Mucosa of gallbladder (tissue), 1 donor: ENCODE measurements at places on chromosomes 1 and 21.

GRCh38 chr1:2180297-2181245 is 14.0 kb downstream of the FAAP20 start:
- no peak for DNase-seq

DNA sequence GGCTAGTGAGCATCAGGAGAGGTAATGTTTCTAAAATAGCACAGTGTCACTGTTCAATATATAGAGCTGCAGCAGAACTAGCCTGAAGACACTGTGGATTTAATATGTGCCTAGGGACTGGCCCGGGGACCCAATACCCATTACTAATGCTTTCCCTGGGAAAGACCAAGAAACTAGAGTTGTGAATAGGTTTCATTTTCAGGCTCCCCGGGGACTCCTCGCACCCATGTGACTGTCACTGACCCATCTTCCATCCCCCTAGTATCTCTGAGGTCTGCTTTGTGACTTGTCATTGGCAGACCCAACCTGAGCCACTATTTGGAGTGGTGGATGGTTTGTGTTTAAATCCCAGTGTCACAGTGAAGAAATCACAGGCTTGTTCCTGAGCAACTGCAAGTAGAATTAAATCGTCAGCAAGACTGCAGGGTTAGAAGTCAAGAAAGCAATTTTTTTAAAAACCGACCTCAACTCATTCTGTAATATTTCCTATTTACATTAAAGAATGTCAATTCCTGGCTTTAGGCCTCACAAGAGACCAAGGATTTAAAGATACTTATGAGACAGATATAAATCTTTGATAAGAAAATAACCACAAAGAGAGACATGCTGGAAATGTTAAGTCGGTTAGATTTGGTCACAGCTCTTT is 130.0 kb upstream of the TNR start:
- no peak for DNase-seq

- no peak for DNase-seq
Observed at GRCh38 chr1:230814949-230815692, 53.2 kb downstream of the C1orf198 start.

DNA sequence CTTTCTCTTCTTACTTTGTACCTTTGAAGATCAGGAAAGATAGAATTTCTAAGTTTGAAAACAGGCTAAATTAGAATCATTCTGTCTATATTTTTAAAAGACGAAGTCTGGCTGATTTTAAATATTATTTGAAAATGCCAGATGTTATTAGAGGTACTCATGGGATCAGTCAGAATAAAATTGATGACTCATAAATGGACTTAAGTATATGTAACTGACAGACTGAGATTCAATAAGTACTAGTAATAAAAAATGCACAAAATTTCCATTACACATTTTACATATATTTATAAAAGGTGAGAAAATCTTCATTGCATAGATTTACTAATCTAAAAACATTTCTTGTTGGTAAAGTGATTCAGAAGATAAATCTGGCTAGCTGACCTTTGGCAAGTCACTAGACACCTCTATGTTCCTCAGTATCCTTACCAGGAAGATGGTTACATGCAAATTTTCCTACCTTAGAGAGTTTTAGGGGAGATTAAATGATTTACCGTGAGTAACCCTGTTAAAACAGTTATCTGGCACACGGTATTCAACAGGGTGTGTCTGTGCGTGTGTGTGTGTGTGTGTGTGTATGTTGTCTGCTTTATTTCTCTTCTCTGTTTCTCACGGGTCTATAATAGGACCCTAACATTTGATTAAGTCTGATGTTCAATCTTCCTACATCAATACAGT is 189.0 kb downstream of the RUNX1 start:
- no peak for DNase-seq

GRCh38 chr1:40042341-40042740 is 1.8 kb downstream of the CAP1 start:
- no peak for DNase-seq

- DNase-seq: no peak
Observed at GRCh38 chr1:91835087-91835521, 50.8 kb downstream of the TGFBR3 start.

DNA sequence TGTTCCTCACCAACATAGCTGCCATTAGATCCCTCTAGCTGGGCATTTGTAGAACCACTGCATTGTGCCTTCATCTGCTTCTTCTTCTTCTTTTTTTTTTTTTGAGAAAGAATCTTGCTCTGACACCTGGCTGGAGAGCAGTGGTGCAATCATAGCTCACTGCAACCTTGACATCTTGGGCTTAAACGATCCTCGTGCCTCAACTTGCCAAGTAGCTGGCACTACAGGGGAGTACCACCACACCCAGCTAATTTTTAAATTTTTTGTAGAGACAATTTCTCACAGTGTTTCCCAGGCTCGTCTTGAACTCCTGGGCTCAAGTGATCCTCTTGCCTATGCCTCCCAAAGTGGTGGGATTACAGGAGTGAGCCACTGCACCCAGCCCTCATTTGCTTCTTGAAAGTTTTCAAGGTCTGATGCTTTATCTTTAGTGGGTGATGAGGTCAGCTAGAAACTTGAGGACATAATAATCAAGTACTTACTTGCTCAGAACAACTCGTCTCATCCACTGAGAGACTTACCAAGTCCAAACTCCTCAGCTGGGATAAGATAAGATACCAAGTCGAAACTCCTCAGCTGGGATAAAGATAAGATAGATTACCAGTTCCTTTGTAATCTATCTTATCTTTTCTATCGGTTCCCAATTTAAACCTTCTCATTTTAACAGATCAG is 71.5 kb downstream of the MACF1 start:
- no peak for DNase-seq

DNA sequence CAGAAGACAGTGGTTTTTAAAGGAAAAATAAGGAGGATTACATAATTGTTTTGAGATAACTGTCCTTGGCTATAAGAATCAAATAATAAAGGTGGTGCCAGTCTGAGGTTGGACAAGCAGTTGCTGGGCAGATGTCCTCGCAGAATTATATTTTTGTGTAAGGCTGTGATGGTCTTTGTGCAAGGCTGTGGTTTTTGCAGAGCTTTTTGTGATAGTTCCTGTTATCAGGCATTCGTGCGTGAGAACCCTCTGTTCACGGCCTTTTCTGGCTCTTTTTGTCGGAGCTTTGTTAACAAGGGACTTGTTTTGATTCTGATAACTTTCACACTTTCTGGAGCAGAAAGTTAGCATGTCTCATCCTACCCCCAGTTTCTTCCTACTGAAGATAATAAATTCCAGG is 33.4 kb downstream of the SH3BP5L start:
- no peak for DNase-seq

DNA sequence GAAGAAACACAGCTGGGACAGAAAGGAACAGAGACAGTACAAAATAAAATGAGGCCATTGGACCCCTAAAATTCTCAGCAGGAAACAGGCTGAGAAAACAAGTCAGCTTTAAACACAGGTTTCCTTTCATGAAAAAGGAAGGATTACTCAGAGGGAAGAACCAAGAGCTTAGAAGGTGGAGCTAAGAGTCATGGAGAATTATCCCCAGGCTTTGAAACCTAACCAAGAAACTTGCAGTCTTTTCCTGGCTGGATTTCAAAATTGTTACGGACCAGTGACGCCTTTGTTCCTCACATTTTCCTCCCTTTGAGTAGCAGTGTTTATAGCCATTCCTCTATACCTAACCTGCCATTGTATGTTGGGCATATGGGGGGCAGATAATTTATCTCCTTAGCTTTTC is 8.8 kb downstream of the HMGB4 start:
- no peak for DNase-seq

DNA sequence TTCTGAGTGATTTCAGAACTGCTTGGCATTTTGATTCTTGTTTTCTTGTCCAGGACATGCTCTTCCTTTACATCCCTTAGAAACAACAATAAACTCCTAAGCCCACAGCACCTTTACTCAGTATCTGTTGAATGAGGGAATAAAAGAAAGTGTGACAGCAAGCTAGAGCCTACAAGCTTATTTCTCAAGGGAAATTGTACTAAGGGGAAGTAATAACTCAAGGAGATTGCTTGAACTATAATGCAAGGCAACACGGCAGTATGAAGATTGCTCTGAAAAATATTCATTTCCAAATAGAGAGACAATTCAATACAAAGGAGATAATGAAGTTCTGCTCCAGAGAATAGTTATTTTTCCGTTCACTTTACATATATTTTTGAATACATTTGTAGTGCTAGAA is 6.5 kb downstream of the OR6P1 start:
- no peak for DNase-seq

DNA sequence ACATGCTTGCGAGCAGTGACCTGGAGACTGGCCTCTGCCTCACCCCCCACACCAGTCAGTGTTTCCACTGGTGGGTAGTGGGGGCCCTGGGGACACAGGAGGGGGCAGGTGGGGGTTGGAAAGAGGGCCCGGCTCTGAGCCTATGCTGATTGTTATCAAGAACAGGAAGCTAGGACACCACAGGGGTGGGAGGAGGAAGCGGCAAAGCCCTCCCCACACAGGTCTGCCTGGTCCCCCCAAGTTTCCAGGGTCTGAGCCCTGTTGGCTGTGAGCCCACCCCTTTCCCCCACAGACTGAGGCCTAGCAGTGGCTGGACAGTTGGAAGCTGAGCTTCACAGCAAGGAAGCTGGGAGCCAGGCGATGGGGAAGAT is 1.6 kb upstream of the PTPN7 start:
- no peak for DNase-seq
